Ureter (tissue), 1 donor: ENCODE measurements at places on chromosomes 11 and 22. TPM values are rescaled to one million over a fixed set of nuclear protein-coding genes. Genes with fewer than 3 reads are reported as not detected.

DNA sequence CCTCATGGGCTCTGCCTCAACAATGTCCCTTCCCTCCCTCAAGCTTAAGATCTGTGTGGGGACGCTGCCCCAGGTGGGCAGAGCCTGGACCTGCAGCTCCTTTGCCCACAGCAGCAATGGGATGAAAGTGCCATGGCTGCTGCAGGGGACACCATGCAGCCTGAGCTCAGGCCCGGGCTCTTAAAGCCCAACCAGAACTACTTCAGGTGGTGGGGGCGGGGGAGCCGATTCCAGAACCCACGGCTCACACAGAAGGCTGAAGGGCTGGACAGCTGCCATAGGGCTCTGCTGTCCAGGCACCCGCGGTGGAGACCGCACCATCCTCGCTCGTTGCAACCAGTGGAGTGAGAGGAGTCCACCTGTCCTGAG, 12.5 kb downstream of the CHID1 start:
- no peak for DNase-seq

DNA sequence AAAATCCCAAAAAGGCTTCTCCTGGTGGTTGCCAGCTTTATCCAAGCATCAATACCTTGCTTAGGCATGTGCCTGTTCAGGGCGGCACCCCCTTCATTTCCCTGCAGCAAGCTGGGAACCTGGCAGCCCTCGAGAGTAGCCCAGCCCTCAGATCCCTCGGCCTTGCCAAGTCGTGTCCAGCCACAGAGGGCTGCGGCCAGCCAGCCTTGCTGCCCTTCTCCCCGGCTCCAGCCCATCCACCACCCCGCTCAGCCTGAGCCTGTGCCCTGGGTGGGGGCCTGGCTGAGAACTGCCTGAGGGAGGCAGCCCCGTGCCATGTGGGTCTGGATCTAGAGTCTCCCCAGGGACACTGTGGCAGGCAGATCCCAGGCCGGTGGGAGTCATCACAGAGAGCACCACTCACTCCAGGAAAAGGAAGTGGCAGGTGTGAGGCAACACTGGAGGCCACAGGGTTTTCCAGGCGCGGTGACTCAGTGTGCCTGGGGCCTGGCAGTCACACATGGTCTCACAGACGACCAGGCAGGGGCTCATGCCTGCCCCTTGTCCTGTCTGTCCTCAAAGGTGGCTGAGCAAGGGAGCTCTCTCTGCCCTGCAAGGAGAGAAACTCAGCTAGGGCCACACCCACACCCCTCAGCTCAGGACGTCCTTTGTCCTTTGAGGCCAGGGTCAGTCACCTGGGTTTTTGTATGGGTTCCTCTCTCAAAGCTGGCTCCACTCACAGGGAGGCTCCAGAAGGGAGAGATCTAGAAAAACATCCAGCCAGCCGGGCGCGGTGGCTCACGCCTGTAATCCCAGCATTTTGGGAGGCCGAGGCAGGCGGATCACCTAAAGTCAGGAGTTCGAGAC, 12.2 kb upstream of the CDC42BPG start:
- peak; percentile 81 for DNase-seq

DNA sequence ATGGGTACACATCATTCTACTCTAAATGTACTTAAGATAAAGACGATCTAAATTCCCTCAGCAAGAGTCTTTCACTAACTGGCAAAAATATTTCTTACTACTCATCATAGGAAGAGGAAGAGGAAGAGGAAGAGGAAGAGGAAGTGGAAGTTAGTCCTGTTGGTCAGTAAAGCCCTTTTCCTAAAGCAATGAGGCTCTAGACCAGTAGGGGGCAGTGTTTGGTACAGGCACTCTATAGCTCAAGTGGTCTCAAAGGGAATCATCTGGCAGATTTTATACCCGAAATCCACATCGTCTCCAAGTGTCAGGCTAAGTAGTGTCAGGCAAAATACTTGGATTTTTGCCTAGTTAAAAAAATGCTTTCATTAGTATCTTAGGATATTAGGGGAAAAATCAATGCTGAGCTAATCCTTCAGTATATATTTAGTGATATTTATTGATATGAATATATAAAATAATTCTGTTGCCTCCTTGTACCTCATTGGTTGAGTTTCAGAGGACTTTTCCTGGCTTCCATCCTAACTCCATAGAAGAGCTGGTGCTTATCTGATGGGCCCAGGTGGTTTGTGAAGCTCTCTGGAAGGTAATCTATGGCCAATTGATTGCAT, 7.7 kb downstream of the BLID start:
- no peak for DNase-seq

DNA sequence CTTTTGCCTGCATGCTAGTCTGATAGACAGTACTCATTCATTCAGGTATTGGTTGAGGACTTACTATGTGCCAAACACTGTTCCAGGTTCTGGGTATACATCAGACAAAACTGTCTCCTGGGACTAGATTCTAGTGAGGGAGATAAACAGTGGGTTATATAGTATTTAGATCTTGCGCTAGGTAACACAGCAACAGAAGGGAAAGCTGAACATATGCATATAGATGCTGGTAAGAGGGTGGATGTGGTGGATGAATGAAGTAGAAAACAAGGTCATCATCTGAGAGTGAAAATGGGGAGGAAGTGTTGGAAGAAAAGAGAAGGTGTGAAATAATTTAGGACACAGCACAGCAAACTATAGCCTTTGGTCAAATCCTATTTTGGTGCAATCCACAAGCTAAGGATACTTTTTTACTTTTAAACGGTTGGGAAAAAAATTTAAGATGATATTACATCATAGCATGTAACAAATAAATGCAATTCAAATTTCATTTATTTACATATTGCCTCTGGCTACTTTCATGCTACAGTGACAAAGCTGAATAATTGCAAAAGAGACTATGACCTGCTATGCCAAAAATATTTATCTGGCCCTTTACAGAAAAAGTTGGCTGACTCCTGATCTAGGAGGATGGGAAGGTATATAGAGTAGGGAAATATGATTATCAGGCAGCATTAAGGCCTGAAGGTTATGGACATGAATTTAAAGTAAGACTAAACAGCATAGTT, 7.1 kb upstream of the TMEM9B start:
- DNase-seq = no peak

DNA sequence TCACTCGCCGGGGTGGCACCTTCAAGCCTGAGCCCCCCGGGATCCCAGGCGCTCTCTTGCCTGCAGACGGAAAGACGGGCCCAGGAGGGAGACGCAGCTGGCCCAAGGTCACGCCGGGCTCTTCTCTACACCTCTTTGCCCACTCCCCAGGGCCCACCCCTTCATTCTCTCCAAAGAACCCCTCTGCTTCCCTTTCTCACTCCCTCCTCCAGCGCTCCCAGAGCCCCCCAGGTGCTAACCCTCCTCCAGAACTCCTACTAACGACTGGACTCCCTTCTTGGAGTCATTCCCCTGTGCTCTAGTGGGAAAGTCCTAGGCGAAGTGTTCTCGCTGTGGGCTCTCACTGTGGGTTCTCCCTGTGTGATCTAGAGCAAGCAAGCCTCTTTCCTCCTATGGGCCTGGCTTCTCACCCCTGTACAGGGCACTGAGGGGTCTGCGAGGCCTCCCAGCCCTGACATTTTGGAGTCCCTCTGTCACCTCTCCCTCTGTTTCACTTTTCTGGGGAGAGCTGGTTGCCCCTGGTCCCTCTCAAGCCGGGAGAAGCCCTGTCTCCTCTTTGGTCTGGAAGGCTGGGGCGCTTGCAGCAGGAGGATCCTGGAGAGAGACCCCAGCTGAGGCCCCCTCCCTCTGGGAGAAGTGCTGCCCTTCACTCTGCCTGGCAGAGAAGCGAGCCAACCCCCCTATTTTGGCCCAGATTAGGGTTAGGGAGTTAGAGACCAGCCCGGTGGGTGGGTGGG, 858 bp downstream of the OAF start:
- DNase-seq = no peak

DNA sequence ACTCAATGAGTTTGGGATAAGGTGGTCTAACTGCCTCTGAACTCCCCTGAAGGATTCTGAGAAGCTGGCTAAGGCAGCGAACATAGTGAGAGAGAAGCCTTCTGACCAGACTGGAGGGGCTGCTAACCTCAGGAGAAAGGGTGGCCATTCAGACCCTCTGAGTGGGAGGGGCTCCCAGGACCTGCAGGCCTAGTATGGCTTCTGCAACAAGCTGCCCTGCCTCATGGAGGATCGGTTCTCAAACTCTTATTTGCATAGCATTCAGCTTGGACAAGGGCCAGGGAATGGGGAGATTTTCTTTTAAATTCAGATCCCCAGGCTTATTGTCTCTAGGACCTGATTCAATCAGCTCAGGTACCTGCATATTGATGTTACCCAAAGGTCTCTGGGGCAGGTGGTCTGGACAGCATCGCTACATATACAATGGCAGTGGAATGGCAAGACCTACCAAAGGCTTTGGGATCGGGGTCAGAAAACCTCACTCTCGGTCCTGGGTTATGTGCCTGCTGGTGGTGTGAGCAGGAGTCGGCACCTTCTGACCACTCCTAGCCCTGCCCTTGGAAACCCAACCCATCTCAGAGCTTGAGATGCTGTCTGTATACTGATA, 599.1 kb downstream of the BRD1 start:
- no peak for DNase-seq

DNA sequence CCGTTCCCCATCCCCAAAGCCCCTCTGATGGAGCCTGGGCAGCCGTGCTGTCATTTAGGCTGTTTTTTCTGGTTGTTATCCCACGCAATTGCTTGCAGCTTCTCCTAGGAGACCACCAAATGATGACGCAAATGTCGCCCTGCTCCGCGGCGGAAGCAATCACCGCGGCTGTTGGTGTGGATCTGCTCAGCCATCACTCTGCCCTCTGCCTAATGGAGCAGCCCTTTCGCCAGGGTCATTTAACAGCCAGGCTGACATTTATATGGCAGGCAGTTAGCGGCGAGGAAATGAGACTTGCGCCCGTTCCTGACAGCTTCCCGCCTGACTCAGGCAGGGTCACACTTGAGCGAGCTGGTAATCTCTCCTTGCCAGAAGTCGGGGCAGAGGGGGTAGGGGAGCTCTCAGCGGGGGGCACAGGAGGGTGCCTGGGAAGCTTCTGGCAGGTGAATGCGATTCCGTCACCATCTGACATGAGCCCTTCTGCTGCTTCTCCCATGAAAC, 97.9 kb upstream of the RTL6 start:
- DNase-seq = no peak

GRCh38 chr22:43542681-43543521, 131.1 kb downstream of the MPPED1 start:
- no peak for DNase-seq

GRCh38 chr11:57544566-57544965, 7.2 kb downstream of the SMTNL1 start:
- DNase-seq = no peak

DNA sequence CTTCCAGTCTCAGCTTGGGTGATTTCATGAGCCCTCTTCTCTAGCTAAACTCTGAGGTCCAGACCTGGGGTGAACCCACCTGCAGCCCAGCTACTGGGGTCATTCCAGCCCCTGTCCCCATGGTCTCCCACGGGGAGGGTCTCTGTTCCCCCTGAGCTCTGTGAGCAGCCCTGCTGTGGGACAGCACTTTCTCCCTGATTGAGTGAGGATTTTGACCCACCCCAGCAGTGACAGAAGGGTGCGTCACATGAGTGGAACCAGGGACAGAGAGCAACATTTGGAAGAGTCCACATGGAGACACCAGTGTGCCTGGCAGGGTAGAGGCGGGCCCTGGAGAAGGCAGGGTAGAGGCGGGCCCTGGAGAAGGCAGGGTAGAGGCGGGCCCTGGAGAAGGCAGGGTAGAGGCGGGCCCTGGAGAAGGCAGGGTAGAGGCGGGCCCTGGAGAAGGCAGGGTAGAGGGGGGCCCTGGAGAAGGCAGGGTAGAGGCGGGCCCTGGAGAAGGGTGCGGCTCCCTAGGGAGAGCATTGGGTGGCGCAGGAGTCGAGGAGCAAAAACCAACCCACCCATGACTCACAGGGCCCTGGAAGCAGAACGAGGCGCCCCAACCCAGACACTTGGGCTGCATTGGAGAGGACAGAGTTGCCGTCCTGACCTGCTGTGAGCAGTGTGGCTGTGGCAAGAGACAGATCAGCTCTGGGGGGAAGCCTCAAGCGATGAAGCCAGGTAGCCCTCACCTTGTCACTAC, 227.7 kb upstream of the B3GAT1 start:
- DNase-seq = peak; percentile 85

GRCh38 chr22:26779929-26780328, 122.5 kb downstream of the MIAT start:
- DNase-seq = no peak

- DNase-seq = peak; percentile 52
Measured at GRCh38 chr11:17351510-17352176, at the start of gene NCR3LG1. Gene NCR3LG1 (plus strand): TSS chr11:17351800. CDS start chr11:17351970, 170 bp downstream.

GRCh38 chr22:48804811-48805301, 1022.8 kb downstream of the BRD1 start:
- DNase-seq = no peak

GRCh38 chr11:66081505-66081904, 11.4 kb downstream of the PACS1 start:
- DNase-seq = peak; percentile 85

DNA sequence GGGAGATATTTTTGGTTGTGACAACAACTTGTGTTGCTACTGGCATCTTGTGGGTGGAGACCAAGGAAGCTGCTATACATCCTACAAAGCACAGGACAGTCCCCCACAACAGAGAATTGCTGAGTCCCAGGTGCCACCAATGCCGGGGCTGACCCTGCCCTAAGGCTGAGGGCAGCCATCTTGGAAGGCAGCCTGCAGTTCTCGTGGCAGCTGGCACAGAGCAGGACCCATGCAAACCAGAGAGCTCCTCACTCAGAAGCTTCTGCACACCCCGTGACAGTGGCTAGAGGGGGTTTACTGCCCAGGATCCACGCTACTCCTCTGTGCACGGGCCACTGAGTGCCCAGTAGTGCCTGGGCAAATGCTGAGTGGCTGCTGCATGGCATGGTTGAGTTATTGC, 143.4 kb downstream of the CTTN start:
- no peak for DNase-seq

DNA sequence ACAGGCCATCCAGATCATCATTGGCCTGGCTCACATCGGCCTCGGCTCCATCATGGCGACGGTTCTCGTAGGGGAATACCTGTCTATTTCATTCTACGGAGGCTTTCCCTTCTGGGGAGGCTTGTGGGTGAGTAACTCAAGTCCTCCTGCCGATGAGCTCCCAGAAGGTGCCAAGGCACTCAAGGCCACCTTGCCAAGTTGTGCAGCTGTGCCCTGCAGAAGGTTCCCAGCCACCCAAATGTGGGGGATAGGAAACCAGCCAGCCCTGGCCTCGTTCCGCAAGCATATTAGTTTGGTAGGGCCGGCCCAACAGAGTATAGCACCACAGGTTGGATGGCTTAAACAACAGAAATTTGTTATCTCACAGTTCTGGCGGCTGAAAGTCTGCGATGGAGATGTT, 4.0 kb downstream of the MS4A8 start:
- no peak for DNase-seq

The APOL3 gene
- 47.4 TPM for total RNA-seq

The RAB1B gene
- total RNA-seq = 157 TPM

The C11orf91 gene
- 0.52 TPM for total RNA-seq

The PRDM11 gene
- total RNA-seq = 35.3 TPM

The PLEKHA7 gene
- 94.4 TPM for total RNA-seq

The RFPL1 gene
- not detected for total RNA-seq

The MMP8 gene
- not detected for total RNA-seq

The OSBP2 gene
- total RNA-seq = 4.3 TPM

The LRP5 gene
- total RNA-seq = 82.4 TPM
